ENCODE measurements at places on chromosomes 6 and 20. TPM values are rescaled to one million over a fixed set of nuclear protein-coding genes. Genes with fewer than 3 reads are reported as not detected.

ANKRD66 gene
- not detected for total RNA-seq

DNA sequence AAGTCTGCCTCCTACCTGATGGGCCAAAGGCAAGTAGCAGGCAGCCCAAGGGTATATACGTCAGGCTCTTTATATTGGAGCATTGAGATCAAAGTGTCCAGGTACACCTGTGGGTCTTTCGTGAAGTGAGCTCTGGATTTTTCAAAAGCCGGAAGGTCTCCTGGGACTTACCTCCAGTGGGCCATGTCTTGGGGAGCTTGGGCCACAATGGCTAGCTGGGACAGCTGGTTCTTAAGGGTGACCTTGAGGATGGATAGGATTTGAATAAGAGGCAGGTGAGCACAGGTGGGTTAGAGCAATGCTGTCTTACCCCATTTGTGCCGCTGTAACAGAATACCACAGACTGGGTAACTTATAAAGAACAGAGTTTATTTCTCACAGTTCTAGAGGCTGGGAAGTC, 153.4 kb downstream of the CDC5L start:
- no peak for DNase-seq

GRCh38 chr6:44432227-44432626, 44.7 kb downstream of the CDC5L start:
- DNase-seq: no peak

SUN5 gene
- not detected for total RNA-seq

DNA sequence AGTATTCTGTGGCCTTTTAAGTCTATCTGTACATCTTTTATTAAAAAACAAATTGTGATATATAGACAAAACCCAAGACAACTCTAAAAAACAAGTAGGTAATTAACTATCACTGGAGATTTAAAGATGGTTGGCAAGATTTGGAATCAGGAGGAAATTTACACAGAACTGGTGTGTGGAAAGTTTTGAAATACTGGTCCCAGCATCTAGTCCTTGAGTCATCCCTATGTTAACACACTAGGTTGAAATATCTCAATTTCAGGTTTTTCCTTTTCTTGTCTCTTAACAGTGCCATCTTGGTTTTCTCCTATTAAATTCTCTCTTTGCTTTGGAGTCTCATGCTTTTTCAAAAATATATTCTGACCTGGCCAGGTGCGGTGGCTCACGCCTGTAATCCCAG, 27.5 kb downstream of the SASH1 start:
- DNase-seq: no peak

F13A1 gene
- total RNA-seq: not detected

- peak; percentile 21 for DNase-seq
Measured at GRCh38 chr6:167796192-167796981, 30.3 kb upstream of the AFDN start.
